8988T (cell line): ENCODE measurements at places on chromosomes 3 and 15.

DNA sequence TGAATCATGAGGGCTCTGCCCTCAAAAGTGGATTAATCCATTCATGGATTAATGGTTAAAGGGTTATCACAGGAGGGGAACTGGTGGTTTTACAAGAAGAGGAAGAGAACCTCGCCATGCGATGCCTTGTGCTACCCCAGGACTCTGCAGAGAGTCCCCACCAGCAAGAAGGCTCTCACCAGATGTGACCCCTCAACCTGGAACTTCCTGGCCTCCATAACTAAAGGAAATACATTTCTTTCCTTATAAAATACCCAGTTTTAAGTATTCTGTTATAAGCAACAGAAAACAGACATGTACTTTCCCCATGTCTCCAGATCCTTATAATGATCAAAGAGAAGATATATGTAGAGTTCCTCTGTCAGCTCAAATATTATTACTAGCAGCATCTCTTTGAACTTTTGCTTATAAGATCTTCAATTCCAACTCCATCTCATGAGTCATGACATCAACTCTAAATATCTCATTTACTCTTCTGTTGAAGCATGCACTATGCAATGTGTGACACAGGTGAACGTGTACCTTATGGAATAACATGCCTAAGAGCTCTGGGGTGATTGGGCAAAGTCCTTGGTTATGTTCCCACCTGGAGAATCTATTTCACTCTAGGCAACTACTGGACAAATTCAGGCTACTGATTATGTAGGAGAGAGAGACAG is 37.5 kb upstream of the ZBTB38 start:
- no peak for DNase-seq

GRCh38 chr3:9253327-9253726 is 3.9 kb upstream of the SRGAP3 start:
- no peak for DNase-seq

GRCh38 chr15:99992611-99993231 is 259.5 kb upstream of the LYSMD4 start:
- no peak for DNase-seq

DNA sequence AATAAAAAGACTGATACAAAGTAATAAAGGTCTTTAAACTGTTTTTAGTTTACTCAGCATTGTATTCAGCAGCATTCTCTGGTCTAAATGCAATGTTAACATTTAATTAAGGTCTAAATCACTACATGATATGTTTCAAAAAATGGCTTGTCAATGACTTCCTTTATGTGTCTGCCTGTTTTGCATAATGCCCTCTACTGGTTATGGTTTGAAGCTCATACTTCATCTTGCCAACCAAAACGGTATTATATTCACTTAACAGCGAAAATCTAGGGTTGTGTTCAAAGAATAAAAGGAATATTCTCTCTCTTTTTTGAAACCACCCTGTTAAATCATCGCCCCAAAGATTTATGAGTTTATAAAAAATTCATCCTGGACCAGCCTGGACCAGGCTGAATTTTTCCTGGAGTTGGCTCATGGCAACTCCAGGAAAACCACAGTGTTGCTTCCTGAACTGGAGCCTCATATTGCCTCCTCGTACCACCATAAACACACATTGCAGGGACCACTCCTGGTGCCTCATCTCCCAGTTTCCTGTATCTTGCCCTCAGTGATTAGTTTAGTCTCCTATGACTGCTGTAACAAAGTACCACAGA is 6.7 kb upstream of the NCEH1 start:
- DNase-seq: peak; percentile 31

DNA sequence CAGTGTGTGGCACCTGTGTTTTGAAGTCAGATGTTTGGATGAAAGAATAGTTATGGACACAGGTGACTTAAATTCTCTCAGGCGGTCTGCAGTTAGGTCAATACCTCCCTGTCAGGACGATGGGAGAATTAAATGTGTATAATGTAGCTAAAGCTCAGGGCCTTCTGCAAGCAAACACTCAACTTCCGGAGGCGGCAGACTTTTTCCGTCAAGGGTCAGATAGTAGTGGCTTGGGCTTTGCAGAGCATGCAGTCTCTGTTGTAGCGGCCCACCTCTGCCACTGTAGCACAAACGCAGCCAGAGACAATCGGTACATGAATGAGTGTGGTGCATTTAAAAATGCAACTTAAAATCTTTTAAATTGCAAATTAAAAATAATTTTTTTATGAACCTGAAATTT is 47.4 kb downstream of the CMTM8 start:
- no peak for DNase-seq

GRCh38 chr3:169604118-169604517 is 59.4 kb downstream of the MECOM start:
- no peak for DNase-seq

DNA sequence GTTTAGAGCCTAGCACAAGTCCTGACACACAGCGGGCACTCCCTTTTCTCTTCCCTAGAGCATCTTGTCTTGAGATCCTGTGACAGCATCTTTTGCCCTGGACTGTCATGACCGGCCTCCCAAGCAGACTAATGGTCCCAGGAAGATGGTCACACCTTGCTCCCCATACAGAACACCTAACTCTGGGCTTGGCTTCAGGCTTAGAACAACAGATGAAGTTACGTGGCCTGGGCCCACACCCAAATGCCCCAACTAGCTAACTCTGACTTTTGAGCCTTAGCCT is 781 bp upstream of the IP6K1 start:
- DNase-seq: no peak

- DNase-seq: no peak
Measured at GRCh38 chr15:79078763-79079410, 11.7 kb downstream of the RASGRF1 start.
